LHCN-M2 (cell line): ENCODE measurements at places on chromosomes 6 and 20. TPM values are rescaled to one million over a fixed set of nuclear protein-coding genes. Genes with fewer than 3 reads are reported as not detected.

Gene CFAP61
- total RNA-seq = 0.06 TPM in 1 of 2 replicates, not detected in the other

Gene GSTA2
- total RNA-seq = not detected in 2 replicates

Gene IMPG1
- total RNA-seq = not detected in 2 replicates

Gene CRISP2
- not detected in 2 replicates for total RNA-seq

Gene CTNNBL1
- total RNA-seq = 33.6 and 41.7 TPM in 2 replicates

Gene SIRPB1
- 0.77 and 0.86 TPM in 2 replicates for total RNA-seq

Gene ENPP4
- total RNA-seq = 1.8 and 1.9 TPM in 2 replicates

Gene OPRM1
- total RNA-seq = not detected in 2 replicates

Gene KHDRBS2
- not detected in 2 replicates for total RNA-seq

Gene ZDHHC14
- 1.2 and 2.2 TPM in 2 replicates for total RNA-seq

Gene SLC22A7
- not detected in 2 replicates for total RNA-seq

Gene MLN
- total RNA-seq = not detected in 2 replicates

Gene LPA
- not detected in 2 replicates for total RNA-seq

GRCh38 chr20:13267231-13267630, 46.2 kb downstream of the ISM1 start:
- no peak for DNase-seq

DNA sequence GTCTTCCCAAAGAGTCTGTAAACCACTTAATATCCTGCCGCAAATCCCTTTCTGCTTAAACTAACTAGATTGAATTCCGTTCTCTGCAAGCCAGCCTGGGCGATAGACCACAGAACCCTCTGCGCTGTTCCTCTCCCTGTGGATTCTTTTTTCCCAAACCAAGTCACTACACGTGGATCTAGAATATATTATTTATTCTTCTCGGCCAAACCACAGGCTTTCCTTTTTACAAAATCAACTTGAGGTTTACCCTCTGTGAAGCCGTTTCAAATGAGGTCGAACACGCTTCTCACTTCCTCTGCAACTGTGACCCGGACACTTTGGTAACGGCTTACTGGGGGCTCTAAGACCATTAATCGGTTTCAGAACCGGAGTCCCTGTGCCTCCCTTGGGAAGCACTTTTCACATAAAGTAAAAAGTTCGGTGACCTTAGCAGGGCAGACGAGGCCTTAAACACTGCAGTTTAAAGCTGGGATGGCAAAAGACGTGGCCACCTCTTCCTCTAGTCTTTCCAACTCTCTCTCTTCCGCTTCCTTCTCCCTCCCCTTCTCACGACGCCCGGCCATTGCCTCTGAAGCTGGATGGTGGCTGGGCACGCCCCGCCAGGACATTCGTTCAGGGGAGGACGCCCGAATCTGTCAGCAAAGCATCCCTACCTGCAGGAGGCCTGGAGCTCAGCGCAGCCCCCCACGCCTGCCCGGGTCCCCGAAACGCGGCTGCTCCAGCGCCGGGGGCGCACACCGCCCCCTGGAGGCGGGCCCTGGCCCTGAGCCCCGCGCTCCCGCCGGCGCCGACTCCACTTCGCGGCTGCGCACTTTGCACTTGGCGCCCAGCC, 55.0 kb upstream of the FOXC1 start:
- peak; percentile 58 for DNase-seq

DNA sequence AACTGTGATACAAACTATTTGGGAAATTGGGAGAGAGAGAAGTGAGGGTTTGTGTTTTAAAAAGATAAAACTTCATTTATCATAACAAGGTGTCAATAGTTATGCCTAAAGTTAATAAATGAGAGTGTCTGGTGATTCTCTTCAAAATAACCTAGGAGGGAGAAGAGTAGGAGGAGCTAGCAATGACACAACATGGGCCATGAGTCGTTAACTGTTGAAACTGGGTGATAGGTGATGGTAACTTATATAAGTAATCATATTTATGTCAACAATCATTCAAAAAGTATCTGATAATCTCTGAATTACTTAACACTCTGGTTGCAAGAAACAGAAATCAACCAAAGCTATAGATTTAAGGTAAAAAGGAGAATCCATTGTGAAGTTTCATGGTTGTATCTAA, 46.8 kb upstream of the INSM1 start:
- DNase-seq = no peak

DNA sequence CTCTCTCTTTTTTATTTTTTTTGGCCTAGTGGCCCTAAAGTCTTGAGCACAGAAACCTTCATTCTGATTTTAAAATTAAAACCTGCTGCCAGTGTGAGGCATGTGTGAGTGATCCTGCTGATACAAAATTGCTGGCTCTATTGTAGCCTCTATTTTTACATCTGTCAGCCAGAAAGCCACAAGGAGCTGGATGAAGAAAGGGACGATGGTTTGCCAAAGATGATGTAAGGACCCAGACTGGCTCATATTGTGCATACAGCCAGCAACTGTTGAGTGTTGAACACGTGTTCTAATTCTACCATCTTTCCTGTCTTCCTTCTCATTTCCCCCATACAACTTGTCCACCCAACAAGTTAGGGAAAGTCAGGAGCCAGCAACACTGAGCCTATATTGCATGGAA, 40.8 kb upstream of the ATXN1 start:
- peak; percentile 68 for DNase-seq

DNA sequence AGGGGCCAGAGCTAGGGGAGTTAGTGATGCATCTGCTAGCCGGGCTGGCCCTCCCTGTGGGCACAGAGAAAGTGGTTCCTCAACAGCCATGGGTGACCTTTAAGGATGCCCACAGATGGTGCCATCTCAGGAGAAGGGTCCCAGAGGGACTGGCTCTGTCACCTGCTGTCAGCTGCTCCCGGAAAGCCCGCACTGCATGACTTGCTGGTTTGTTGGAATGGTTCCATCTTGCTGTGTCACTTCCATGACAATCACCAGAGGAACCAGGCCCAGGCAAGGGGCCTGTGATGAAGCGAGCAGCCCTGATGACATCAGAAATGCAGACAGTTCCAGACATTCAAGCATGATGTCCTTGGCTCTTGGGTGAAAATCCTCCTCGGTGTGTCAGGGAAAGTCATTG, 125.2 kb downstream of the PHACTR3 start:
- DNase-seq = no peak

GRCh38 chr6:68636666-68637065, 1.6 kb downstream of the ADGRB3 start:
- no peak for DNase-seq

DNA sequence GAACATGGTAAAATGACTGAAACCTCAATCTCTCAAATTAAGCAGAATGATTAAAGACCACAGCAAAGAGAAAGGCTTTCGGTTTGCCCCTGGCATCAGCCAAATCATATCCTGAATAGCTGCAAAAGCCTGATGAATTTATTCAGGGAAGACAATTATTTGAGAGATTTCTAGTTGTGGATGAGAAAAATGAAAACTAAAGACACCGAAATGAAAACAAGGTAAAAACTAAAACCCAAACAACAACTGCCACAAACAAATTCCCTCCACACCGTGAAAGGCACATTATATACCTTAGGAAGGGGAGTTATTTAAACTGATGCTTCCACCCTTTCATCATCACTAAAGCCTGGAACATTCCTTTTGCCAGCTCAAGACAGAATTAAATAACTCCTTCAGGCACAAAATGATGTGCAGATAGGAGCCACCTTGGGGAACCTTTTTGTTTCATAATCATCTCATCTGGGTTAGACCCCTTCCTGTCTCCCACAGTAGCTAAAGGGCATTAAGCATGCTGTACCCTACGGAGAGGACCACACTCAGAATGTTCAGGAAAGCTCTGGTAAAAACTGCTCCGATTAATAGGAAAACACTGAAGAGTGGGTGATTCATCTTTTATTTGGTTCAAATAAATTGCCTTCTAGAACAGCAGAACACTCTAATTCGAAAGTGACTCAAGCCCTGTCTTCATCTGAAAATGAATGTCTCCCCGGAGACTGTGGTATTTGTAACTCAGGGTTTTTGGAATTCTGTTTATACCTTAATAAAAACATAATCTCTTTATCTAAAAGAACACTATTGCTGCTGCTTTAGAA, 9.1 kb upstream of the ANKRD60 start:
- DNase-seq = peak; percentile 81

- DNase-seq = no peak
These were observed 17.2 kb upstream of the TBC1D20 start for GRCh38 chr20:479487-479886.

- no peak for DNase-seq
These were observed 41.4 kb downstream of the HBS1L start for GRCh38 chr6:135013211-135013610.

DNA sequence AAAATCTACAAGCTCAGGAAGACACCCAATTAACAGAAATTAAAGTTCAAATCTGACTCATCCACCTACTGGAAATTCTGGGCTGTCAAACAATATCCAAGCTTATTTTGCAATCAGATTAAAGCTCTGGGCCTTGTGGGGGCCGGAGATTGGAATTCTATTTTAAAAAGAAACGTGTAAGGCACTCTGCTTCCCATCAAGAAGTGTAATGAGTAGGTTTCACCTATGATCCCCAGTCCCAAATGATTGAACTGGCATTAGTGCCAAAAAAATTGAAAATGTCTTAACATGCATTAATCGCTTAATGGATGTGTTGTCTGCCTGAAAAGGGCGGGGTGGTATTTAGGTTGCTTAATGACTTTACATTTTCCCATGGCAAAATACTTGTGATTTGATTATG, 542.4 kb upstream of the BTBD3 start:
- no peak for DNase-seq

DNA sequence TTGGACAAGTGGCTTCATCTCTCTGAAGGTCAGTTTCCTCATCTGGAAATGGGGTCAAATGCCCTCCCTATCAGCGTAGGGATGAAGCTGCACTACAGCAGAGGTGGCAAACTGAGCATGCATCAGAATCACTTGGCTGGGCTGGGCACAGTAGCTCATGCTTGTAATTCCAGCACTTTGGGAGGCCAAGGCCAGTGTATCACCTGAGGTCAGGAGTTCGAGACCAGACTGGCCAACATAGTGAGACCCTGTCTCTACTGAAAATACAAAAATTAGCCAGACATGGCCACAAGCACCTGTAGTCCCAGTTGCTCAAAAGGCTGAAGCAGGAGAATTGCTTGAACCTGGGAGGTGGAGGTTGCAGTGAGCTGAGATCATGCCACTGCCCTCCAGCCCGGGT, 6.7 kb upstream of the MMP9 start:
- DNase-seq = no peak

GRCh38 chr6:44298055-44298803, 14.9 kb downstream of the AARS2 start:
- no peak for DNase-seq
